ENCODE measurements at places on chromosomes 2 and 18.
A peak's percentile ranks its signal among the peaks of the same experiment; 100 is the strongest.

DNA sequence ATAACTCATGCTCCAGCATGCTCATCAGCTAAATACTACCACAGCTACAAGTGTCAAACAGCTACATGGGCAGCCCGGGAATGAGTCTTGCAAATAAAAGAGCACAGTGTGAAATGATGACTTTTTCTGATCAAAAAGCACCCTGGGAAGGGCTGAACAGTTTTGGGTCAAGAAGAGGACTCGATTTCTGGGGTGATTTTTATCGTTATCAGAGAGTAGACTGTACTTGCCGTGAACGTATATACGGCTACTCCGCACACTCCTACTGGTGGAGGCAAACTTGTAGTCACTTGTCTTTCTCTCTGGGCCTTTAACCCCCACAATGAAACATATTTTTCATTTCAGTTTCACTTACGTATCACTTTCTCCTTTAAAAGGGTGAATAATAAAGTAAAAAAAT lies 54.4 kb downstream of the NCKAP5 start:
- H3K27me3 ChIP-seq, result no peaks in the 10 kb centered on the region
- H3K36me3 ChIP-seq, result no peaks in the 10 kb centered on the region
- no peak overlapping the region for H3K27ac ChIP-seq
- no peak for DNase-seq

DNA sequence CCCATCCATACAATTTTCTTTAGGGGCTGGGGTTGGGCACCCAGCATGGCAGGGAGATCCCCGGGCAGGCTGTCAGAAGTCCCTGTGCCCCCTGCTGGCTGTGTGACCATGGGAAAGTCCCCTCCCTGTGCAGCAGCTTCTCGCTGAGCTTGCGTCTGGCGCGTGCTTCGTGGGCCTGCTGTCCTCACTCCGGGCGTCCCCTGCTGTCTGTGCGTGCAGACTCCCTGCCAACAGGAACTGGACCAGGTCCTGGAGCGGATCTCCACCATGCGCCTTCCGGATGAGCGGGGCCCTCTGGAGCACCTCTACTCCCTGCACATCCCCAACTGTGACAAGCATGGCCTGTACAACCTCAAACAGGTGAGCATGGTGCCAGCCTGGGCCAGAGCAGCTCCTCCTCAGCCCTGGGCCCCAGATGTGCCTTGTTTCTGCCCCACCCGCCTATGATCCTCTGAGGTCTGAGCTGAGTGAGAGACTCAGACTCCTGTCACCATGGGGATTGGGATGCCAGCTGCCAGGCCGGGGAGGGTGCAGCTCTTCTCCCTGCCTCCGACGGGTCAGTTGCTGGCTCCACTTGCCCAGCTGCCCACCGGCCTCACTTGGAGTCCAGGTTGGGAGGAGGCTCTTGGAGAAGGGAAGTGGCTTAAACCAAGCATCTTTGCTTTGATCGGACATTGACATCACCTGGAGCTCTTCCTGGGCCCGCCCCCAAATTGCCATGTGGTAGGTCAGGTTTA lies 28.6 kb downstream of the IGFBP2 start:
- H3K4me1 ChIP-seq, result no peaks in the 10 kb centered on the region
- no peaks in the 10 kb centered on the region for H3K36me3 ChIP-seq
- H3K4me3 ChIP-seq, result no peak overlapping the region
- H3K27ac ChIP-seq, result no peak overlapping the region
- peaks cover 14% of the 10 kb centered on the region for H3K27me3 ChIP-seq

GRCh38 chr18:39414009-39414700 lies 1848.6 kb upstream of the CELF4 start:
- no peak overlapping the region for H3K27ac ChIP-seq
- no peak overlapping the region for H3K4me3 ChIP-seq
- DNase-seq, result no peak
- no peaks in the 10 kb centered on the region for H3K4me1 ChIP-seq

DNA sequence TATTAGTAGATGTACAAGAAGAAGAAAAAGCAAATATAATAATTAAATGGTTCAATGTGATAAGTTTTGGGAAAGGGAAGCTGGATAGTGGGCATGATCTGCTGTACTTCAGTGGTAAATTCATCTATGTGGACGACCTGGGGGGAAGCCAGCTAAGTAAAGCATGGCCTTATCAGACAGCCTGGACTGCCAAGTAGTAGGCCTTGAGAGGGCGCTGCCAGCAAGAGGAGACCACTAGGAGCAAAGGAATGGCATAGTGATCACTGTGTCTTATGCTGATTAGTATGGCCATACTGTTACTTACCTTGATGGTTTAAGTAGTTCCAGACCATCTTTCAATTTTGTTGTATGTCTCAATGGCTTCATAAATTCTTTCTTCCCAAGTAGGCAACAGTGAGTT lies 287.6 kb downstream of the SETBP1 start:
- H3K4me1 ChIP-seq, result no peaks in the 10 kb centered on the region
- H3K27ac ChIP-seq, result no peak overlapping the region
- H3K36me3 ChIP-seq, result no peaks in the 10 kb centered on the region

- no peaks in the 10 kb centered on the region for H3K27me3 ChIP-seq
- H3K4me3 ChIP-seq, result no peak overlapping the region
- no peak for DNase-seq
- H3K36me3 ChIP-seq, result peaks cover 30% of the 10 kb centered on the region
- no peaks in the 10 kb centered on the region for H3K4me1 ChIP-seq
- no peak overlapping the region for H3K27ac ChIP-seq
Observed at GRCh38 chr2:161206471-161207032, 46.3 kb downstream of the TANK start.

GRCh38 chr18:63997606-63998005 lies 27.7 kb downstream of the SERPINB8 start:
- no peaks in the 10 kb centered on the region for H3K36me3 ChIP-seq
- peaks cover 10% of the 10 kb centered on the region for H3K27me3 ChIP-seq
- no peak overlapping the region for H3K27ac ChIP-seq

DNA sequence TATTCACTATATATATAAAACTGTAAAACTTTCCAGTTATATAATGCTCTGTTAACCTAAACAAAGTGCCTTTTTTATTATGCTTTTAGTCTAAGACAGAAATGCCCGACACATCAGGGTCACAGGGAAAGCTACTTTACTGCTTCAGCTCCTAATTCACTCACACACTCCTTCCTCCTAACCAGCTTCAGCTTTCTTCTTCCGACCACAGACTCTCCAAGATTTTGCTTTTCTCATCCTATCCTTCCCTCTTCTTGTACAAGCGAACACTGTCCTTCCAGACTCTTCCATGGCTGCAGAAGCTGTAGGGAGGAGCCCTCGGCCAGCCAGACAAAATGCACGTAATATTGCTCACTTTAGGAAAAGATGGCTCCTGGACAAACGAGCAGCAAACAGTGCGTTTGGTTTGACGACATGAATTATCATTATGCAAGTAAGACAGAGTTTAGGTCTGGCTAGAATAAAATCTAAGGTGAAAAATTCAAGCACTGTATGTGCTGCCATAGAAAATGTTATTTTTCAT lies 47.5 kb upstream of the HNRNPA3 start:
- DNase-seq, result no peak
- H3K36me3 ChIP-seq, result no peaks in the 10 kb centered on the region
- peaks cover 40% of the 10 kb centered on the region for H3K4me1 ChIP-seq
- no peak overlapping the region for H3K4me3 ChIP-seq
- no peak overlapping the region for H3K27ac ChIP-seq

DNA sequence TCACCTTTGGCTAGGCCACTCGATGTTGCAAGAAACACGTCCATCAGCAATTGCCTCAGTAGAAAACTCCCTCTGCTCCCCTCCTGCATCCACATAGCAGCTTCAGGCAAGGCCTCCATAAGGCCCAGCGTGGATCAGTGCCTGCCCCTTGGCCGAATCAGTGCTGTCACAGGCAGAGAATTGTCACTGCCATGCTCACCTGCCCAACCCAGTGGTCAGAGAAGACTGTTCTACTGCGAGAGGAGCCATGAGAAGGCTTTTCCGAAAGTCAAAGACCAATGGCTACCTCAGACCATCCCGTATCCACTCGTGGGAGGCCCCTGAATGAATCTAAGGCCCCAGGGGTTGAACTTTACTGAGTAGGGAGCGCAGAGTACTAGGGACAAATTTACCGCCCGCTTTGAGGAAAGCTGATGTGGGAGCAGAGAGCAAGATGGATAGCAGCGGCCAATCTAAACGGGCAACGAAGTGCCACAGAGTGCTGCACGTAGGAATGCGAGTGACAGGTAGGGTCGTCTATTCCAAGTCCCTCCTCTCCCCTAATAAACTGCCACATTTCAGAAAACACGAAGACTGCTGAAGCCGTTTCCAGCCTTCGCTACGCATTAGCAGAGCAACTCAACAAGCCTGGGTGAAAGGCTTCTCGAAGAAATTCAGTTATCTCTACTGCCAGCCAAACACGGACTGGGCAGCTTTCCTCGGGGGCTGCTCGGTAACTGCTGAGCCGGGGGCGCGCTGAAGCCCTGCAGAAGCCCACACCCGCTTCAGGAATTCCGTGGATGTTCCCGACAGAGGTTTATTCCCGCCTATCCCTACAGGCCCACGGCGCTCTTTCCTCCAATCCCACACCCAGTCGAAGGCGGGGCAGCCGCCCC lies 968 bp upstream of the RALBP1 start:
- H3K4me3 ChIP-seq, result peak overlapping the region; percentile 89
- H3K27me3 ChIP-seq, result peaks cover 32% of the 10 kb centered on the region
- peaks cover 16% of the 10 kb centered on the region for H3K36me3 ChIP-seq
- H3K27ac ChIP-seq, result peak overlapping the region; percentile 91

DNA sequence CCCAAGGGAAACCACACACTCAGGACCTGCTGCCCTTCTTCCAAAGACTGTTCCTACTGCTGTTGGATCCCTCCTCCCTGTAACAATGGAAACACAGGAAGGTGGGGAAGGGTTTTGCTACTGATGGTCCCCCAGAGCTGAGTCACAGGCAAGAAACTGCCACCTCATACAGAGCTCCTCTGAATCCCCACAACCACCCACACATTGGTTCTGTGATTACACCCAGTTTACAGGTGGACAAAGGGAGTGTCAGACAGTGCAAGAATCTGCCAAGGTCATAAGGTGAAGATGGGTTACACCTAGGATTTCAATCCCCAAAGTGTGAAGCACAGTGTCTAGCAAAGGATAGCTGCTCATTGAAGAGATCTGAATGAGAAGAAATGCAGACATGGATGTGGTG lies 141.7 kb upstream of the LMAN1 start:
- H3K27me3 ChIP-seq, result no peaks in the 10 kb centered on the region
- H3K36me3 ChIP-seq, result no peaks in the 10 kb centered on the region
- H3K4me1 ChIP-seq, result no peaks in the 10 kb centered on the region
- no peak overlapping the region for H3K4me3 ChIP-seq

GRCh38 chr2:127664065-127664894 lies 11.1 kb downstream of the LIMS2 start:
- H3K36me3 ChIP-seq, result no peaks in the 10 kb centered on the region
- no peak overlapping the region for H3K27ac ChIP-seq
- H3K27me3 ChIP-seq, result peaks cover 77% of the 10 kb centered on the region
- no peak overlapping the region for H3K4me3 ChIP-seq

Data from activated naive CD4-positive, alpha-beta T cell treated with anti-CD3 and anti-CD28 coated beads, Interleukin-2, amount 10 ng/mL, durations not matched to agents 7 days and 5 days (primary cell).